ENCODE measurements at places on chromosomes 1 and 21. TPM values are rescaled to one million over a fixed set of nuclear protein-coding genes. Genes with fewer than 3 reads are reported as not detected.

DNA sequence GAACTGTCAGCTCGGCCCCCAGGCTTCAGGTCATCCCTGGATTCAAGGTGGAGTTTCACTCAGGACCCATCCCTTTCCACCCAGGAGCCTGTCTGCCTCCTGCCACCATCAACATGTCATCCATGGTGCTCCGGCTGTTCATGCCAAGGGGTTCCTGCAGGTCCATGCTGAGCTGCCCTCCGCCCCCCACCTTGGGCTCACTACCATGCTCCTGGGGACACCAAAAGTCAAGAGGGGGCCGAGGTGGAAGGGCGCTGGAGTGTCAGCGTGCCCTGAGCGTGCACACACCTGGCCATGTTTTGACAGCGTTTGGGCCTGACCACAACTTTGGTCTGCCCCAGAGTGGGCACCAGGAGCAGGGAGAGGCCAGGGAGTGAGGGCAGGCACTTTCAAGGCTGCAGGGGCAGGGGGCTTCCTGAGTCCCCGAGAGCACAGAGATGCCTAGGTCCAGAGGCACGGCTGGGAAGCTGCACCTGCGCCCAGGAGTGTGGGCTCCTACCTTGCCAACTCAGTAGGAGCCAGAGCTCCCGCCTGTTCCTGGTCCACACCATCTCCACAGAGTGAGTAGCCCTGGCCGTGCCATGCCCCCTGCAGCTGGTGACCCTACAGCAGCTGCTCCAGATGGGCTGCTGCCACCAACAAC, 639.6 kb upstream of the ZP4 start:
- DNase-seq, result no peak

Gene ZBTB8A
- polyA plus RNA-seq, result 5.3 TPM

Gene ZNF691
- 3.8 TPM for polyA plus RNA-seq

GRCh38 chr1:225483818-225484656, 56.2 kb upstream of the LBR start:
- no peak for DNase-seq

GRCh38 chr1:171654942-171655745, 2.7 kb upstream of the MYOC start:
- no peak for DNase-seq

DNA sequence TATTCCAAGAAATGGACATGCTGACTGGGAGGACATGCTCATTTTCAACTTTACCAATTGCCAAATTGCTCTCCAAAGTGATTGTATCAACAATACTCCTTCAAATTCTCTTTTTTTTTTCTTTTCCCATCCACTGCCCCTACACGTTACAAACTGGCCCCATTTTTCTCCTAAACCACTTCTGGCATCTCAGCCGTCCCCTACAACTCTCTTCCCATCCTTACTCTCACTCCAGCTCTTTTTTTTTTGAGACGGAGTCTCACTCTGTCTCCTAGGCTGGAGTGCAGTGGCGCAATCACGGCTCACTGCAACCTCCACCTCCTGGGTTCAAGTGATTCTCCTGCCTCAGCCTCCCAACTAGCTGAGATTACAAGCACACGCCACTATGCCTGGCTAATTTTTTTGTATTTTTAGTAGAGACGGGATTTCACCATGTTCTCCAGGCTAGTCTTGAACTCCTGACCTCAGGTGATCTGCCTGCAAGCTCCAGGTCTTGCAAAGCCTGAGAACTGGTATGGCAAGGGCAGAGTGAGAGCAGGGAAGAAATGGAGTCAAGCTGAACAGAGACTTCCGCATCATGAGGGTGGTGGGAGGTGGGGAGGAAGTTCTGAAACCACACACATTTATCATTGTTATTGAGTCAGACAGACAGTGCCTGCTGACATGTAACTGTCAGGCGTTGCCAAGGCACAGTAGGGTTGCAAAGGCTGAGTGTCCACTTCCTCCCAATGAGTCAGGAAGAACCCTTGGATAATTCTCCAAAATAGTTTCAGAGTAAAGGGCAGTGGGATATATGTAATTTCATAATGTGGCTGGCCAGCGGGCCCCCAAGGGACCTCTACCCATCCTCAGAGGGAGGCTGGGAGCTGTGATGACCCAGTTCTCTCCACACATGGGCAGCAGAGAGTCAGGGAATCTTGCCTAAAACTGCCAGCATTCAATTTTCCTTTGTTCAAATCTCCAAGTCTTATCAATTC, 17.4 kb downstream of the CELA3A start:
- no peak for DNase-seq

Measured in keratinocyte (primary cell).